GM23248 (cell line): ENCODE measurements at places on chromosomes 2 and 18. TPM values are rescaled to one million over a fixed set of nuclear protein-coding genes. Genes with fewer than 3 reads are reported as not detected.

- no peak for DNase-seq
These were observed 52.1 kb downstream of the ALPK2 start for GRCh38 chr18:58576638-58577251.

DNA sequence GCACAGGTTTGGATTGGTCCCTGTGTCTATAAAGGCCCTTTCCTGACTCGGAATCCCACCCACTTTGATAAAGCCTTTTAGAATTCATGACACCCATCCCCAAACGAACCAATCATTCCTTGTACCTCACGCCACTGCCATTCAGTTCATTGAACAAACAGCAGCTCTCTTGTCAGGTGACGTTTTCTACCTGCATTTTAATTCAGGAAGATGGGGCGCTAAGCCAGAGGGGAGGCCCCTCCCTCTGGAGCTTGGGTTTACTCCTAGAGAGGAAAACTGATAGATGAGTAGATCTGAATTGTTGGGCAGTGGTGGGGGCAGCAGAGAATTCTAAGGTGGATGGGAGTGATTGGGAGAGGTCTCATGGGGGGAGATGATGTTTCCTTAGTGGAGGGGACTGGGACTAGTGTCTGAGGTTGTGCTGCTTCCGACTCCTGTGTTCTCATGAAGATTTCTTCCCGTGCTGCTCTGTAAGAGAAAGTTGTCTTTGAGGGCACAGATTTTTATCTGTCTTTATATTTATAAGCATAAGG, 9.6 kb downstream of the RRM2 start:
- no peak for DNase-seq

DNA sequence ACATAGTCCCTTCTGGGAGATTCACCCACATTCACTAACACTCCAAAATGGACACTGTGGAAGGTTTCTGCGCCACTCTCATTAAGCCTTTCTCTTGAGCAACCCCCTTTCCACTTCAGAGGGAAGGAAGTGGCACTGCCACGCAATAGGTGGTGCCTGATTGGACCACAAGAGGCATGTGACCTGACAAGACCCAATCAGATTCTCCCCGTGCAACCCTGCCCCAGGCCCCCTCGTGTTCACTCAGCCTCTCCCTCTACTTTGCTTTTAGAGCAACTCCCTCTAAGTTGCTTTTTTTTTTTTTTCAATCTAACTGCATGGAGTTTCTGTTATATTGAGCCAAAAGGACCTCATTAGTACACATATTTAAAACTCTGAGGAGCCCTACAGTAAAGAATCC, 158.0 kb downstream of the EN1 start:
- DNase-seq = no peak

GRCh38 chr2:16103614-16104314, 163.4 kb downstream of the MYCN start:
- DNase-seq = no peak

DNA sequence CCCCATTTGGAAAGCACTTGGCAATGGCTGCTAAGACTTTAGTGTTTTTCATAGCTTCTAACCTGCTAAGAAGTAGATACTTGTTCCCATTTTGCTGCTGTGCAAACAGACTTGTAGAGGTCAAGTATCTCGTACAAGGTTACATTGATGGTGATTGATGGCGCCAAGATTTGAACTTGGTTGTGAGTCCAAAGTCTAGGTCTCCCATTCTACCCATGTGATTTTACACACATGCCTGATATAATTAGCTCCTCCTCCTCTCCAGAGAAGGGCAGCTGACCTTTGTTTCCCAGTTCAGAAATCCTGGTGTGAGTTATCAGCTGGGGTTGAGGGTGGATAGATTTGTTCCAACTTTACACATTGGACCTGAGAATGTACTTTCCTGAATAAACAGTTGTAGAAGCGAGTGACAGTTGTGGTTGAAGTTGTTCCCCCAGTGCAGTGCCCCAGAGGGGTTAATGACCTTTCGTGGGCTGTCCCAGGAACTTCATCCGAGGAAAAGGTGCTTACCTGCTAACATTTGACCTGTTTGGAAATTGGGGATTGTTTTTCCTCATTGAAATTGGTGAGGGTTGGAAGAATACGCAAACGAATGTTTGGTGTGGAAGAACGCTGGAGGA, 10.4 kb downstream of the TCF7L1 start:
- DNase-seq = no peak

- no peak for DNase-seq
These were observed 80.3 kb downstream of the VAPA start for GRCh38 chr18:9994026-9994570.

GRCh38 chr2:3265471-3265870, 112.1 kb downstream of the EIPR1 start:
- DNase-seq = no peak

- DNase-seq = no peak
These were observed 131.7 kb upstream of the TWIST2 start for GRCh38 chr2:238716171-238716570.

GRCh38 chr2:239111401-239112100, 263.7 kb downstream of the TWIST2 start:
- DNase-seq = no peak

- peak; percentile 95 for DNase-seq
These were observed at the start of gene TUBB6 for GRCh38 chr18:12307701-12308385. Gene TUBB6, plus strand, starts transcription at chr18:12308241. Its CDS starts 52 bp downstream, at chr18:12308293.

GRCh38 chr18:31401156-31402025, 24.8 kb downstream of the DSG4 start:
- DNase-seq = no peak

DNA sequence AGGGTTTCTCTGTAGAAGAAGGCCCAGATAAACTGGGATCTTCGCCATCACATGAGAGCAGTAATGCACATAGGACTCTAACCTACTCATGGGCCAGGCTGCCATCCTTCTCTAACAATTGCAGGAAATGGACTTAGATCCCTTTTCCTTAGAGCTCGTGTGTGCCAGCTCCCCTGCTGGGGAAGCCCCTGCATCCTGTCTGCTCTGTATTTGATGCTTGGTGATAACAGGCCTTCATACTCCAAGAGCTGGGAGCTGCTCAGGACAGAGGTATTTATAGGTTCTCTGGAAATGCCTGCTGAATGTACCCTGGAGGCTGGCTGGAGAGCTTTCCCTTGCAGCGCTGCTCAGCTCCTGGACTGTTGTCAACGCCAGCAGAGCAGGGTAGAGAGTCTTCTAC, 249.6 kb downstream of the MTX2 start:
- no peak for DNase-seq

- no peak for DNase-seq
These were observed 10.5 kb downstream of the COLEC12 start for GRCh38 chr18:490024-490366.

DNA sequence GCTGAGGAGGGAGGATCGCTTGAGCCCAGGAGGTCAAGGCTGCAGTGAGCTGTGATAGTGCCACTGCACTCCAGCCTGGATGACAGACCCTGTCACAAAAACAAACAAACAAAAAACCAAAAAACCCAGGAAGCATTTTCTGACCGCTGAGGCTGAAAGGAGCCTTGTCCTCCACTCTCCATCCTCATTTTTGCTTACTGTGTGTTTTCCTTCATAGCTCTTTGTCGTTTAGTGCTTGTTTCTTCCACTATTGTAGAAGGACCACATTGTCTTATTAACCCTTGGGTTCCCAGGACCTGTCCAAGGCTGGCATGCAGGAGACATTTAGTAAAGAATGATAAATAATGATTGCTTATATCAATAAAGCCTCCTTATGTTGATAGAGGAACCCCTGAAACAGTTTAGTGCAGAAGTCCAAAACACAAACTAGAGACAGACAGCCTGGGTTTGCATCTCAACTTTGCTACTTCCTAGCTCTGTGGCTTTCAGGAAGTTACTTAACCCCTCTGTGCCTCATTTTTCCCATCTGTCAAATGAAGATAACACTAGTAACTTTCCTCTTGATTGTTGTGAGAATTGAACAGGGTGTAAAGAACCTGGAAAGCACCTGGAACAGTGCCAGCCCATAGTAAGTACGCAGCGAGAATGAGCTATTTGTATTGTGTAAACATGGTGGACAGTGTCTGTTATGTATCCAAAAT, 126.0 kb downstream of the LPIN1 start:
- no peak for DNase-seq

DNA sequence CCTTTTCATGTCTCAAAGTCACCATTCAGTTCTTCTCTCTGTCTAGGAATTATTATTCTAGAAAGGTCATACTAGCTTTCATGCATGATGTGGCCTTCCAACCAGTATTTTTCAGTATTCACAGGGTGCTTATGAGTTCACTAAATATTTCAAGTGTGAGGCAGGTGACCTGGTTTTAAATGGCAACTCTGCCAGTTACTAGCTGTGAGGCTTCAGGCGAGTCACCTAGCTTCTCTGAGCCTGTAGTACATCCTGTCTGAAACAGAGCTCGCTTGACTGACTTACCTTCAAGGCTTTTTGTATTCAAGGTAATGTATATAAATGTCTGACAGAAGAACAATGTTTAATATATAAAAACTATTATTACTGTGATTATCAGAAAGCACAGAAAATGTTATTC, 19.4 kb upstream of the ACVR1 start:
- DNase-seq = peak; percentile 85

DNA sequence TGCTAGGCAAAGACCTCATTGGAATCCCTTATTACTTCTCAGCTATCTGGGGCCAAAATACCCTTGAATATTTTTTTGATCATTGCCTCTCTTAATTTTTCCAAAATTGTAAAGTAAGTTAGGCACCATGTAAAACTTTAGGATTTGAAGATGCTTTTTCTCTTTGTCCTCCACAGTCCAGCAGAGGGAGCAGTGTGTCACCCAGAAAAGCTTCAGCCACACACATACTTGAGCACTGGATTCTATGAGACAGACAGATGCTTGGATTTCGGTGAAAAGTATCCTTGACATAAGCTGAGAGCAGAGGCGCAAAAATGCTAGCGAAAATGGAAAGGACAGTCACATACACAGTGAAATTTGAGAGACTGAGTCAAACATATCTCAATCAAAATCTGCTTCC, 74.7 kb upstream of the KCNJ3 start:
- DNase-seq = peak; percentile 36

DNA sequence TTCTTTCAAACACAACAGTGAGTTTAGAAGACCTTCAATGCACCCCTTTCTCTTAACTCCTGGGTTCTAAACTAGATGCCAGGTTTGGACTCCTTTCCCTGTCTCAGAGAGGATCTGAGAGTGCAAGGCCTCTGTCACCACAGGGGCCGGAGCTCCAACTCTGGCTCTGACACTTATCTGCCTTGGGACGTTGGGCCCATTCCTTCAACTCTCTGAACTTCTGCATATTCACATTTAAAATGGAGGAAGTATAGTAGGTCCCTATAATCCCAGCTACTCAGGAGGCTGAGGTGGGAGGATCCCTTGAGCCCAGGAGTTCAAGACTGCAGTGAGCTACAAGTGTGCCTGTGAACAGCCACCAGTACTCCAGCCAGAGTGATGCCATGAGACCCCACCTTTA, 44.1 kb upstream of the ZFP36L2 start:
- DNase-seq = no peak

GRCh38 chr18:3207565-3207964, 12.2 kb downstream of the MYOM1 start:
- peak; percentile 62 for DNase-seq

DNA sequence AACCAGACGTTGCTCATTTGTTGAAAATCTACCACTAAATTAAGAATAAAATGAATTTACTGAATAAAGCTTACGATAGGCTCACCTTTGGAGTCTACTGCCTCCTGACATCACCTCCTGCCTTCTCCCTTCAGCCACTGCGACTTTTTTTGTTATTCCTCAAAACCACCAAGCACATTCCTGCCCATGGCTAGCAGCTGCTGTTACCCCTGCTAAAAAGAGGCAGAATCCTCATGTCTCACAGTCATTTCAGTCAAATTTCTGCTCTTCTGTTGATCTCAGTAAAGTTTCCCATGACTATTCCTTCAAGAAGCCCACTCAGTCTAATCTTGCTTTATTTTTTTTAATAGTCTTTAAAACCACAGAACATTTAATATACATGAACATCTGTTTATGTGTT, 40.8 kb upstream of the ANKRD62 start:
- DNase-seq = no peak

GRCh38 chr2:63888490-63889402, 47.0 kb downstream of the UGP2 start:
- DNase-seq = peak; percentile 61

- DNase-seq = peak; percentile 50
These were observed 55.9 kb downstream of the LYPD6B start for GRCh38 chr2:149094217-149095015.

GRCh38 chr18:22175346-22175745, 6.0 kb downstream of the GATA6 start:
- DNase-seq = no peak

DNA sequence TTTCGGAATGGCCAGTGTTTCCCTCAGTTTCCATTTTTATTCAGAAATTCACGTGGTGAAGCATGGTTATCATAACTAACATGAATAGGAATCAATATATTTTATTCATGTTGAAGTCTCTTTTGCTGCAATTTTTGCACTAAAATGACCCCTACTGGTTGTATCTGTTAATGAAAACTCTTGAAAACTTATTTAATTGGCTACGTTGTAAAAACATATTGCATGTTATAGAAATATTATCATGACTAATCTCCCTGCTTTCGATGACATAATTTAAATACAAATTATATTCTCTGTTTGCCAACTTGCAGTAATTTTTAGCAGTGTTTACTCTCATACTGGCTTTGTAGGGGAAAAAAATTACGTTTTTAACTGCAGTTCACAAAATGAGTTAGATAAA, 3.5 kb downstream of the CRIM1 start:
- peak; percentile 58 for DNase-seq

DNA sequence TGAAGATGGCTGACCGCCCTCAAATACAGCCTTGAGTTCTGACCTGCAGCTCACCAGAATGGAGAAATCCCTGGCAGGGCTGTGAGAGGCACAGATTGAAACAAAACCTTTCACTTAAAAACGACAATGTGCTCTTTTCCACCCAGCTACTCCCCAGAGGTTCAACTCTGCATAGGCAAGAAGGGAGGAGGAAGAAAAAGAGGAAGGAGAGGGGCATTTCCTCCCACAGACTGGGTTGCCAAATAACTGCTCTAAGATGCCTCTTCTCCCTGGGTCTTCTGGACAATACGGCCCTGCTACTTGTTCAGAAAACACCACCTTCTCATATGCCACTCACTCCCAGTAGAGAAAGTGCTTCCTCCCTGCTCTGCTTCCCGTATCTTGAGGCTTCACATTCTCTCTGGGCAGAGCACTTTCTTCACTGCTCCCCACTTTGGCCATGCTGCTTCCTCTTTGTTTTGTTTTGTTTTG, 136.4 kb upstream of the SLC1A4 start:
- no peak for DNase-seq

- no peak for DNase-seq
These were observed 3.6 kb upstream of the KCNJ3 start for GRCh38 chr2:154694881-154695280.

GRCh38 chr2:88078643-88079172, 11.1 kb downstream of the SMYD1 start:
- DNase-seq = no peak

GRCh38 chr2:183242937-183243336, 118.7 kb downstream of the NUP35 start:
- peak; percentile 44 for DNase-seq

GRCh38 chr2:60717691-60718090, 38.4 kb upstream of the PAPOLG start:
- DNase-seq = no peak

- no peak for DNase-seq
These were observed 41.1 kb downstream of the STK17B start for GRCh38 chr2:196130039-196130825.

PLEK gene
- not detected in 2 replicates for total RNA-seq

TCF23 gene
- not detected in 2 replicates for total RNA-seq

REG1A gene
- not detected in 2 replicates for total RNA-seq

POMC gene
- total RNA-seq = 2.5 and 5.8 TPM in 2 replicates

PSMA8 gene
- total RNA-seq = not detected in 2 replicates

CCBE1 gene
- 11.4 and 16.6 TPM in 2 replicates for total RNA-seq

UGT1A9 gene
- total RNA-seq = not detected in 2 replicates

PHOSPHO2 gene
- total RNA-seq = 0.86 and 2.4 TPM in 2 replicates

ACTG2 gene
- not detected in 2 replicates for total RNA-seq

RGPD4 gene
- total RNA-seq = not detected in 2 replicates

PID1 gene
- total RNA-seq = 4.9 and 5.9 TPM in 2 replicates

GKN2 gene
- not detected in 2 replicates for total RNA-seq
